ENCODE measurements at places on chromosomes 5 and 9.

- DNase-seq = no peak
Observed at GRCh38 chr9:131420980-131421624, 27.2 kb downstream of the PRRC2B start.

GRCh38 chr9:98391867-98392266 is 136.4 kb upstream of the TBC1D2 start:
- DNase-seq = no peak

DNA sequence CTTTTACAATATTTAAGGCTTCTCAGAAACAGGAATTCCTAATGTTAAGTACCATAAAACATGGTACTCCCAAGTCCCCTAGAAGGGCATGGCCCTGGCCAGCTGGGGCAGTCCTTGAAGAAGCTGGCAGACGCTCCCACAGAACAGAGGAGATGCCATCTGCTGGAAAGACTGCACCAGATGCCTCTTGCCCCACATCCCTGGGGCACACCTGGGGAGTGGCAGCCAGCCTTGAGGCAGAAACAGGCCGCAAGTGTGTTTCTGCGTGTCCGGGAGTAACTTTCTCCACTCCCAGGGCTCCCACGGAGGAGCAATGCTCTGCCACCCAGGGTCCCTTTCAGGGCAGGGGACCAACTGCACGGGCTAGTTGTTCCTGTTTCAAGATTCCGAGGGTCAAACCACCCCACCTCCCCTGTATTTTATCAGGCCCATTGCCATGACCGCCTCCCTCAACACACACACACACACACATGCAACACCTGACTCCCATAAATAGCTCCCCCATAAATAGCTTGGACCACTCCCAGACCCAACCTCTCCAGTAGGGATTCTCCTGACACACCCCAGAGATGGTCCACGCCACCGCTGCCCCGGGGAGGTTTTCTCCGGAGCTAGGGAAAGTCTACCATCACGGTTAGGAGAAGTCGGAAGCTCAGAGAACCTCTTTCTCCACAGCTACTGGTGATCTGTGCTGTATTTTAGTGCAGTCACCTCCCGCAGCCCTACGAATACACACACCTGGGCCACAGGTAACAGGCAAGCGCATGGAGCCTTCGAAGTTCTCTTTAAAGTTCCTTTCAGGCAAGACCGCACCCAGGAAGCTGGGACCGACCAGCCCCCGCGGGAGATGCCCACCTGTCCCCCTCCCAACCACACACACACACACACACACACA is 1.5 kb downstream of the SPOCK1 start:
- DNase-seq = peak; percentile 15

DNA sequence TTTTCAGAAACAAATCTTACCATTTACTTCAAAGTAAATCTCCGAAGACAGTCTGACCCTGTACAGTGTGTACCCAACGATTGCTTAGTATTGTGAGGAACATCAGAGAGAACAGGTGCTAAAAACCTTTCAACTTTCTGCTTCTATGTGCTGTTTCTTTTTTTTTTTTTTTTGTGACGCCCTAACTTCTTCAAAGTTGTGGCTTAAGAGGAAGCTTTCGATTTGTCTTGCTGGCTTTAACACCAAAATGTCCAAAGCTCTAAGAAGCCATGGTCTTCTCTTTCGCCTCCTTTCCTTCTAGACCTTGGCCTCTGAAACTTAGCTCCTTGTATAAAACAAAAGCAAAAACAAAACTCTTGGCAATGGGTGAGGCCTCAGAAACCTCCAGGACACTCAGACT is 1.2 kb downstream of the TNFSF8 start:
- DNase-seq = no peak

- no peak for DNase-seq
Observed at GRCh38 chr5:145008876-145009530, 826.1 kb downstream of the PRELID2 start.

GRCh38 chr9:90024823-90025222 is 420.0 kb downstream of the GADD45G start:
- no peak for DNase-seq

GRCh38 chr9:13487071-13487470 is 207.6 kb upstream of the MPDZ start:
- DNase-seq = no peak

DNA sequence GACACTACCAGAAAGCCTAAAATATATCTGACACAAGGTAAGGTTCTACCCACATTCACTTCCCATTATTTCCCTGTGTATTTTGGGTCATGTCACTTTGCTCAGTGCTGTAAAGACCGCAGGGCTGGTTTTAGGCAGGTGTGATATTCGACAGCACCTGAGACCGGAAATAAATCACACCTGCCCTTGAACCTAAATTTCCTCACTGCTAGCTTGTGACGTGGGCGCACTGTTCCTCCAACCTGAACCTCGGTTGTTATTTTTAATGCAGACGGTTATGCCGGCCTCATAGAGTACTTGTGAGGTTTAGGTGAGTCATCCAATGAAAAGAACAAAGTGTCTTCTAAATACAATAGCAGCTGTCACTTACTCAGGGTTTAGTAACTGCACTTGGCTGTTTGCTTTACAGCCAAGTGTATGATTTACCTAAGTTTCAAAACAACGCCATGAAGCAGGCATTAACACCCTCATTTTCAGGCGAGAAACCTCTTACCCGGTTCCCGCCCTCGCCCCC is 20.7 kb upstream of the ZNF782 start:
- DNase-seq = no peak

Measured in retina (tissue), 1 donor.